Upper lobe of right lung (tissue), 1 donor: ENCODE measurements at places on chromosomes 16 and 17. TPM values are rescaled to one million over a fixed set of nuclear protein-coding genes. Genes with fewer than 3 reads are reported as not detected.

DNA sequence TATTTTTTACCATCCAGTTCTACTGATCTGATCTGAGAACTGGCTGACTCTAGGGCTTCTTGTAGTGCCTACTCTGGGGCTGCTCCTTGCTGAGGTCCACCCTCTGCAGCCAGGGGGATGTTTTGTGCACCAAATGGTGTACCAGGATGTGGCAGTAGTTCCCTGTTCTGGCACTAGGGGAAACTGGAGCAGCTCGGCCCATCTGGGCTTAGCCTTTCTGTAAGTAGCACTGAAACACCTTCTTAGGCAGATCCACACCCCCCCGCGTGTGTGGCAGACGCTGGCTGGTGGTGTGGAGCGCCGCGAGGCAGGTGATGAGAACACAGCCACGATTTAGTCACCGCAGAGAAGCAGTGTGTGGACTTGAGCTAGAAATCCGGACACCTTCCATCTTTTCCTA lies 17.0 kb downstream of the DUSP14 start:
- DNase-seq: no peak
- no peaks in the 10 kb centered on the region for H3K4me1 ChIP-seq
- H3K4me3 ChIP-seq: no peak overlapping the region
- no peak overlapping the region for H3K27ac ChIP-seq

- DNase-seq: no peak
- no peaks in the 10 kb centered on the region for H3K27me3 ChIP-seq
- H3K4me3 ChIP-seq: no peak overlapping the region
- H3K27ac ChIP-seq: no peak overlapping the region
Observed at GRCh38 chr17:60926466-60927183, 249.0 kb downstream of the BCAS3 start.

- no peaks in the 10 kb centered on the region for H3K27me3 ChIP-seq
- H3K4me3 ChIP-seq: no peak overlapping the region
- peaks cover 6% of the 10 kb centered on the region for H3K4me1 ChIP-seq
- peak; percentile 83 for DNase-seq
- H3K27ac ChIP-seq: no peak overlapping the region
- H3K36me3 ChIP-seq: peaks cover 39% of the 10 kb centered on the region
Observed at GRCh38 chr17:44350733-44351226, 5.7 kb downstream of the GRN start.

ITGAE gene
- total RNA-seq: 24.2 TPM

GRCh38 chr17:48181653-48182052 lies 74.1 kb downstream of the SNX11 start:
- H3K27ac ChIP-seq: no peak overlapping the region
- no peaks in the 10 kb centered on the region for H3K4me1 ChIP-seq
- no peak overlapping the region for H3K4me3 ChIP-seq
- no peaks in the 10 kb centered on the region for H3K36me3 ChIP-seq

GRCh38 chr17:9802294-9802693 lies 10.9 kb upstream of the DHRS7C start:
- no peaks in the 10 kb centered on the region for H3K4me1 ChIP-seq
- H3K27me3 ChIP-seq: no peaks in the 10 kb centered on the region
- no peak for DNase-seq
- H3K36me3 ChIP-seq: no peaks in the 10 kb centered on the region
- no peak overlapping the region for H3K4me3 ChIP-seq

DNA sequence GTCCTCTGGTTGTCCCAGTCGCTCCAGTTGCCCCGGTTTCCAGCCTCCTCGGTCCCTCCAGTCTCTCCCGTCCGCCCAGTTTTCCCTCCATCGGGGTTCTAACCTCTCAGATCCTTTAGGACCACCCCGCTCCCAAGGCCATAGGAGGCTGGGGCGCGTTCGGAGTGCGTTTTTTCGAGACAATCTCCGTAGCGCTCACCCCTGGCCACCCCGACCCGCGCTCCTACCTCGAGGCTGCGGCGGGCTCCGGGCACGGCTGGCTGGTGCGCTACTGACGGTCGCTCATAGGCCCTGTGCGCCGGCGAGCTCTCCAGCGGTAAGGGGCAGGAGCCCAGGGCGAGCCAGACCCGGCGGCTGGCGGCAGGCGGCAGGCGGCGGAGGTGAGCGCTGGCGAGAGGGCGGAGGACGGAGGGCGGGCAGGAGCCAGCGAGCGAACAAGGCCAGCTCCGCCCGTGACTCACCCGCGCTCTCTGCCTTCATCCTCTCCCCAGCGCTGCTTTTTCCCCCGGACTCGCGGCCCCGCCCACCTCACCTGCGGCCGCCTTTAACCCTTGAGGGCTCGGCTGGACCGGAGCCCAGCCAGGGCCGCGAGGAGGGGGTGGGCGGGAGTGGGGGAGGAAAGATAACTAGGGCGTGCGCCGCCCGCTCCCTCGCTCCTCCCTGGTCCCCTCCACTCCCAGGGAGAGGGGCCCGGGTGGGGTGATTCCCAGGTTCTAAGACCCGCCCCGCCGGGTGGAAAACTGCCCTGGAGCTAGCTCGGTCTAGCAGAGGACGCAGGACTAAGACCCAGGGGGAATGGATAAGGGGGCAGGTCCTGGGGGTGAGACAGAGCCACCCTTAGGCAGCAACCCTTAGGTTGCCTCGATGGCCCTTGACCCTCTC lies at the start of gene SP6:
TSS of gene SP6 (minus strand) at position 472 of the 882 bp plus-strand sequence. CDS start 2,734 bp downstream, outside the sequence.
- H3K36me3 ChIP-seq: no peaks in the 10 kb centered on the region
- peak; percentile 92 for DNase-seq
- peak within 1 kb of the TSS; percentile 49 for H3K4me3 ChIP-seq
- peak within 1 kb of the TSS; percentile 51 for H3K27ac ChIP-seq
- peaks cover 19% of the 10 kb centered on the region for H3K4me1 ChIP-seq

GRCh38 chr17:74839990-74840852 lies 19.5 kb downstream of the GRIN2C start:
- H3K27ac ChIP-seq: peak overlapping the region; percentile 6
- H3K36me3 ChIP-seq: peaks cover 15% of the 10 kb centered on the region
- no peak for DNase-seq
- peaks cover 20% of the 10 kb centered on the region for H3K4me1 ChIP-seq

FA2H gene
- 2.1 TPM for total RNA-seq

- peak overlapping the region; percentile 42 for H3K27ac ChIP-seq
- peaks cover 14% of the 10 kb centered on the region for H3K4me1 ChIP-seq
- no peak overlapping the region for H3K4me3 ChIP-seq
- no peaks in the 10 kb centered on the region for H3K27me3 ChIP-seq
- no peaks in the 10 kb centered on the region for H3K36me3 ChIP-seq
Observed at GRCh38 chr16:85437166-85438052, 175.7 kb upstream of the GSE1 start.

DNA sequence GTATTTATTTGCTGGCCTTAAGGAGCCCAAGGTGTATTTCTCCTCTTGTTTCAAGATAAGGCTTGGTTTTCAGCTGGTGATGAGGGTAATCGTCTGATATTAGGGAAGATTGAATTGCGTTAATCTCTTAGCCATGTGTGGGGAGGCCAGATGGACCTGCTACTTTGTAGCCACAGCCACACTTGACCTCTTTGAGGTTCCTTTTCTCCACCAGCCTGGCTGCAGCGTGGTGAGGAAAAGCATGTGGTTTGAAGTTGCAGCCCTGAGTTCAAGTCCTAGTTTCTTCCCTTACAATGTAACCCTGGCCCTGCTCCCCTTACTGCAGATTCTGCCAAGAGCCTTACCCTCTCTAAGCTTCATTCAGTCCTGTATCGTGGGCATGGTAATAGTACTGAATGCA lies 3.1 kb downstream of the MINK1 start:
- DNase-seq: no peak
- H3K27ac ChIP-seq: no peak overlapping the region
- H3K27me3 ChIP-seq: no peaks in the 10 kb centered on the region
- H3K4me1 ChIP-seq: peaks cover 50% of the 10 kb centered on the region
- no peaks in the 10 kb centered on the region for H3K36me3 ChIP-seq

DNA sequence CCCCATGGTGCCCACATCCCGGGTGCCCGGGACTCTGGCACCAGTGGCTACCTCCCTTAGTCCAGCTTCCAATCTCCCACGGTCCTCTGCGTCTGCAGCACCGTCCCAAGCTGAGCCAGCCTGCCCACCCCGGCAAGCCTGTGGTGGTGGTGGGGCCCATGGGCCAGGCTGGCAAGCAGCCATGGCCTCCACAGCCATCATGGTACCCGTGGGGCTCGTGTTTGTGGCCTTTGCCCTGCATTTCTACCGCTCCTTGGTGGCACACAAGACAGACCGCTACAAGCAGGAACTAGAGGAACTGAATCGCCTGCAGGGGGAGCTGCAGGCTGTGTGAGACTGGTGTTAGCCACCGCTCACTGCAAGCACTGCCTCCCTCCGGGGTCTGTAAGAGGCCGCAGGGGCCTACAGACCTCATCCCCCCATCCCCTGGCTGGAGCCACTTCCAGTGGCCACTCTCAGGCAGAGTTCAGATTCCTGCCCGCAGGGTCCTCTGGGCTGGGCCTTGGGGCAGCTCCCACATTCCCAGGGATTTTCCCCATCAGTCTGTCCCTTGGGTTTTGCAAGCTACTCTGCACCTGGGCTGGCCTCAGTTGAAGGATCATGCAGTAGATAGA lies 3.9 kb upstream of the SETD1A start:
- H3K4me1 ChIP-seq: peaks cover 25% of the 10 kb centered on the region
- no peaks in the 10 kb centered on the region for H3K36me3 ChIP-seq
- no peaks in the 10 kb centered on the region for H3K27me3 ChIP-seq
- no peak overlapping the region for H3K27ac ChIP-seq
- no peak overlapping the region for H3K4me3 ChIP-seq

ZFPM1 gene
- 8.4 TPM for total RNA-seq

RGS9 gene
- total RNA-seq: 8.7 TPM

MT1H gene
- 6.3 TPM for total RNA-seq

ZSCAN10 gene
- total RNA-seq: not detected

GRCh38 chr17:45231481-45232116 lies 9.9 kb downstream of the FMNL1 start:
- H3K27me3 ChIP-seq: no peaks in the 10 kb centered on the region
- no peak for DNase-seq
- H3K27ac ChIP-seq: no peak overlapping the region
- peaks cover 37% of the 10 kb centered on the region for H3K4me1 ChIP-seq

CPHXL2 gene
- total RNA-seq: not detected

DNA sequence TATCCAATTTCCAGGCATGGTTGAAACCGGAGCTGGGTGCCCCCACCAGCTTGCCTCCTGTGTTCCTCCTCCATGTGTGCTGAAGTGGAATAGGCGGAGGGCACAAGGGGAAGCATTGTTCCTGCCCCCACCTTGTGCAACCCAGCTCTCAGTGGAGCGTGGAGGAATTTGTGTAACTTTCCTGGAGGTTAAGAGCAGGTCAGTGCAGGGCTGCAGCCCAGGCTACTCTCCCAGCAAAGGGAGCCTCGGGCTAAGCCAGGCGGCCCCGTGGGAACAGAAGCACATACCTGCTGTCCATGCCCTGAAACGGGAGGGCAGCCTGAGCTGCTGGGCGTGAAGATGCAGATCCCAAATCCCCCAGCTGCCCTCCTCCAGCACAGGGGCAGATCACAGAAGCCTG lies 158.8 kb upstream of the LHX1 start:
- no peaks in the 10 kb centered on the region for H3K4me1 ChIP-seq
- DNase-seq: no peak
- peaks cover 38% of the 10 kb centered on the region for H3K27me3 ChIP-seq
- H3K36me3 ChIP-seq: no peaks in the 10 kb centered on the region
- H3K4me3 ChIP-seq: no peak overlapping the region

CCDC182 gene
- total RNA-seq: not detected

- H3K4me1 ChIP-seq: no peaks in the 10 kb centered on the region
- no peak within 1 kb of the TSS for H3K27ac ChIP-seq
- no peak for DNase-seq
- no peak within 1 kb of the TSS for H3K4me3 ChIP-seq
Observed at GRCh38 chr17:4433515-4434031, at the start of gene SPNS3. SPNS3 (plus strand) TSS chr17:4433940; CDS start chr17:4433968, 28 bp downstream.

TVP23A gene
- 0.69 TPM for total RNA-seq

FLYWCH1 gene
- total RNA-seq: 41.3 TPM

DNA sequence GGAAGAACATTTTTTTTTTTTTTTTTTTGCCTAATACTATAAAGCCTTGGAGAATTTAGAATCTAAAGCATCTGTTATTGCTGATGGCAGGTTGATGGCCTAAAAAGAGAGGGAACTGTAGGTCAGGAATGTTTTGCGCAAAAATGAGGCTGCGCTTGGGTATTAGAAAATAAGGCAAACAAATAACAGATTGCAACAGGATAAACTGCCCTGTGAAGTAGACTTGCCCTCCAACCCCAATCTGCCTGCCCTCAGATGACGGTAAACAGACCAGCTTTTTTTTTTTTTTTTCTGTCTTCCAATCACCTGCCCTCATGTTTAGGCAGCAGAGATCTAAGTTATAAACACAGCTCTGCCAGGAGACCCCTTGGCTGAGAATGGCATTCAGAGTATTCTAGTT lies 3.8 kb upstream of the DHX8 start:
- H3K27ac ChIP-seq: no peak overlapping the region
- no peak for DNase-seq
- peaks cover 11% of the 10 kb centered on the region for H3K4me1 ChIP-seq
- no peaks in the 10 kb centered on the region for H3K27me3 ChIP-seq
- H3K36me3 ChIP-seq: no peaks in the 10 kb centered on the region
